ENCODE measurements at places on chromosomes 2 and 18. TPM values are rescaled to one million over a fixed set of nuclear protein-coding genes. Genes with fewer than 3 reads are reported as not detected.

The SNTG2 gene
- 0.37 TPM for total RNA-seq

The PHOSPHO2 gene
- 4.1 TPM for total RNA-seq

The EFHD1 gene
- total RNA-seq: 0.23 TPM

The PTPRN gene
- total RNA-seq: not detected

The APCDD1 gene
- total RNA-seq: not detected

The DTNA gene
- total RNA-seq: not detected

The CRYGC gene
- total RNA-seq: not detected

The IL1F10 gene
- not detected for total RNA-seq

- no peaks in the 10 kb centered on the region for H3K4me1 ChIP-seq
- no peak for DNase-seq
- no peaks in the 10 kb centered on the region for H3K36me3 ChIP-seq
- H3K27ac ChIP-seq: no peak overlapping the region
- no peak overlapping the region for H3K4me3 ChIP-seq
Observed at GRCh38 chr2:169462896-169463695, 16.2 kb upstream of the BBS5 start.

DNA sequence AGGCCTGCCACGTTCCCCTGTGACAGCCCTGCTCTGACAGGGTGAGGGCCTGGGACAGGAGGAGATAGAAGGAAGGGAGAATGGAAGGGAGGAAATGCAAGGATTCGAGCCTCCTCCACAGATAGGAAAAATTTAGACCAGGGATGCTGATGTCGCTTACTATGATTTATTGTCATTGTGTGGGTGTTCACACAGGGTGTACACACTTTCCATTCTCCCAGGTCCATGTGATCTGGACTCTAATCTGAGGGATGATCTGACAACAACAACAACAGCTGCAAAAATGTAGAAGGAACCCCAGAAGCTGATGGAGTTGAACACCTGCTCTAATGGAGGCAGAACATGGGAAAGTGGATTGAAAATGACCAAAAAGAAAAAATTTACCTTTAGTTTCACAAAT lies 231.7 kb upstream of the TNP1 start:
- DNase-seq: no peak
- no peaks in the 10 kb centered on the region for H3K36me3 ChIP-seq
- H3K4me1 ChIP-seq: peaks cover 19% of the 10 kb centered on the region
- H3K27ac ChIP-seq: no peak overlapping the region

- no peak for DNase-seq
- no peaks in the 10 kb centered on the region for H3K27me3 ChIP-seq
- no peak overlapping the region for H3K4me3 ChIP-seq
- no peaks in the 10 kb centered on the region for H3K4me1 ChIP-seq
Observed at GRCh38 chr2:209663139-209663538, 108.5 kb upstream of the UNC80 start.

GRCh38 chr2:620471-621302 lies 56.5 kb downstream of the TMEM18 start:
- peak; percentile 23 for DNase-seq
- H3K36me3 ChIP-seq: no peaks in the 10 kb centered on the region
- no peak overlapping the region for H3K27ac ChIP-seq
- H3K27me3 ChIP-seq: peaks cover 3% of the 10 kb centered on the region

DNA sequence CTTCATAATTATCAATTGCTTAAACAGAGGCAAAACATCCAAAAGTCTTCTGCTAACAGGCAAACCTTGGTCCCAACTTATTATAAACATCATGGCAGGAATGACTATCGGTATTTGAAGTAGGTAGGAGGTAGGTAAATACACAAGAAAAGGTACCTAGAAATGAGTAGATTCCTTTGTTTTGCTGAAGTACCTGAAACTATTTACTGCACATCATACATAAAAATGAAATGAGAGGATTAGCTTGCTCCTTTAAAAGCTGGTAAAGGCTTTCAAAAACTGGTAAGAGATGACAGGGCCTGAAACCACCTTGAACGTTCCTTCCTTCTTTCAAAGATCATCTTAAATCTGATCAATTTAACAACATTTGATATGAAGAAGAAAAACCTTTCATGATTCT lies 55.2 kb upstream of the MAPRE2 start:
- DNase-seq: no peak
- H3K4me1 ChIP-seq: no peaks in the 10 kb centered on the region
- no peak overlapping the region for H3K27ac ChIP-seq
- no peak overlapping the region for H3K4me3 ChIP-seq
- H3K27me3 ChIP-seq: peaks cover 3% of the 10 kb centered on the region
- H3K36me3 ChIP-seq: no peaks in the 10 kb centered on the region

DNA sequence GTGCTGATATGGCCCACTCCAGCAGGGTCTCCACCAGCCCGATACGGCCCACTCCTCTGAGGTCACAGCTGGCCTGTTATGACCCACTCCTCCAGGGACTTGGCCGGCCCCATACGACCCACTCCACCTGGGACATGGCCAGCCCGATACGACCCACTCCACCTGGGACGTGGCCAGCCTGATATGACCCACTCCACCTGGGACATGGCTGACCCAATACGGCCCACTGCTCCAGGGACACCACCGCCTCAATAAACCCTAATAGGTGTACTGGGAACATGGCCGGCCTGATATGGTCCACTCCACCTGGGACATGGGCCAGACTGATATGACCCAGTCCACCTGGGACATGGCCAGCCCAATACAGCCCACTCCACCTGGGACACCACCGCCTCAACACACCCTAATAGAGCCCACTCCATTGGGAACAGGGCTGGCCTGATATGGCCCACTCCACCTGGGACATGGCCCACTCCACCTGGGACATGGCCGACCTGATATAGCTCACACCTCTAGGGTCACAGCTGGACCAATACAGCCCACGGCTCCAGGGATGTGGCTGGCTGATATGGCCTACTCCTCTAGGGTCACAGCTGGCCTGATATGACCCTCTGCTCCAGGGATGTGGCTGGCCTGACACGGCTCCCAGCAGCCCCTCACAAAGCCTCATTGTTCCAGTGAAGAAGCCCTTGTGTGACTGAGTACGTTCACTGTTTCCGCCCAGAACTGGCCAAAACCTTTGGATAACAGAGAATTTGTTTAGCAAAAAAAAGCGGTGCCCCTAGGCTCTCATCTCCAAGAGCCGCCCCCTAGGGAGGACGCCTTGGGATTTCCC lies 245.6 kb downstream of the HDAC4 start:
- DNase-seq: no peak
- no peak overlapping the region for H3K4me3 ChIP-seq
- H3K27me3 ChIP-seq: no peaks in the 10 kb centered on the region
- peaks cover 24% of the 10 kb centered on the region for H3K4me1 ChIP-seq
- H3K36me3 ChIP-seq: peaks cover 47% of the 10 kb centered on the region

DNA sequence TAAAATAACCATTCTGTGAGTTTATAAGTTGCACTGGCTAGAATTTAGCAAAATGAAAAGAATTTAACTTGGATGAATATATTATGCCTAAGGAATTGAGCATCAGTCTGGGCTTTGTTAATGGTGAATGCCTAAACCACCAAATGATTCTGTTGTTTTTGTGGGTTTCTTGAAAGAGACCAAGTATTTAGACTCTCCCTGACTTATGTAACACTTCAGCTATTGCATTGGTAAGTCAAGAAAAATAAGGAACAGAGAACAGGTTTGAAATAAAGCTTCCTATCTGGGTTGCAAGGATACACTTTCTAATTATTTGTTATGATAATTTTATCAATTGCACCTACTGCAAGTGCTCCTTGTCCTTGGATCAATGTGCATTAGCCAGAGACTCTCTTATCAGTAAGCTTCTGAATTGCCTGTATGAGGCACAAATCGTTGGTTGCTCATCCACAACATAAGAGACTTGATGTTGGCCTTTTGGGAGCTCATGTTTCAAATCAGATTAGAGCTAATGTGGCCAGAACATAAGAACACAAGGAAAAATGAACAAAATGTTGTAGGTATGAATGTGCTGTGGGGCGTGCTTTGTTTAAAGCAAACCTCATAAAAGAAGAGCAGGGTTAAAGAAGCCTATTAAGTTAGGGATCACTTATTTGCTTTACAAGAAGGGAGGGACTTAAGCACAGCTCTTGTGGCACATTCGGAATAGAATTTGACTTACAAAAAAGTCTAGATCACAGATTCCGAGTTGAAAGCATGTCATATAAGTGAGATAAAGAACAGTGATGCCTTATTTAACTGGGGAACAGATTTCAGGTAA lies 37.2 kb downstream of the PRKCE start:
- H3K4me3 ChIP-seq: no peak overlapping the region
- no peaks in the 10 kb centered on the region for H3K4me1 ChIP-seq
- no peak overlapping the region for H3K27ac ChIP-seq
- no peak for DNase-seq
- no peaks in the 10 kb centered on the region for H3K36me3 ChIP-seq
- no peaks in the 10 kb centered on the region for H3K27me3 ChIP-seq

DNA sequence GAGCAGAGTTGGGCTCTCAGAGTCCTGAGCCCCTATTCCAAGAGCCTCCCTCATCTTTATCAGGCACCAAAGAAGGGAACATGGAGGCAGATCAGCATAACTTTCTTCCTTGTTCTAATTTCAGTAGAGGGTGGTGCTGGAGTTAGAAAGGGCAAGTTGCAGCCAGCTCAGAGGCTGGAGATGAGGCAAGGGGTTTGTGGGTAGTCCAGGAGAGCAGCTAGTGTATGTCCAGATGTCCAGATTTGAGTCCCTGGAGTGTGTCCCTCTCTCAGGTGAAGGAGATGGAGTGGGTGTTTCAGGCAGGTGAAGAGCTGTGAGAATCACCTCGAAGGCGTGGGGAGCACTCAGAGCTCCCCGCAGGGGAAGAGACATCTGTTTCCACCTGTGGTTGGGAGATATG lies 478 bp upstream of the PRKAG3 start:
- no peak for DNase-seq
- H3K27ac ChIP-seq: no peak overlapping the region
- no peaks in the 10 kb centered on the region for H3K36me3 ChIP-seq
- H3K4me1 ChIP-seq: no peaks in the 10 kb centered on the region
- no peak overlapping the region for H3K4me3 ChIP-seq
